ENCODE measurements at places on chromosomes 2 and 18.

DNA sequence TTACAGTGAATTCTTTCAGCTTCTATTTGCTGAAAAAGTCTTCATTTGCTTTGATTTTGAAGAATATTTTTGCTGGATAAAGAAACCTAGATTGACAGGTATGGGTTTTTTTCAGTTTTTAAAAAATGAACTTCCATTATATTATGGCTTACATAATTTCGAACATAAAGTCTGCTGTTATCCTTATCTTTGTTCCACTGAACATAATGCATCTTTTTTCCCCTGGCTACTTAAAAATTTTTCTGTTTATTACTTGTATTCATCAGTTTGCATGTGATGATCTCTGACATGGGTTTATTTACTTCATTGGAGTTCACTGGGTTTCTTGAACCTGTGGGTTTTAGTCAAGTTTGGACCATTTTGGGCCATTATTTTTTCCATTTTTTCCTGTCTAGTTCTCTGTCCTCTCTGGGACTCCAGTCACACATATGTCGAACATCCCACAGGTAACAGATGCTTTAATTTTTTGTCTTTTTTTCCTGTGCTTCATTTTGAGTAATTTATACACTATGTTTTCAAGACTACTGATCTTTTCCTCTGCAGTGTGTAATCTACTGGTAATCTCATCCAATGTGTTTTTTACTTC, 33.1 kb downstream of the SEC11C start:
- DNase-seq: peak; percentile 41

DNA sequence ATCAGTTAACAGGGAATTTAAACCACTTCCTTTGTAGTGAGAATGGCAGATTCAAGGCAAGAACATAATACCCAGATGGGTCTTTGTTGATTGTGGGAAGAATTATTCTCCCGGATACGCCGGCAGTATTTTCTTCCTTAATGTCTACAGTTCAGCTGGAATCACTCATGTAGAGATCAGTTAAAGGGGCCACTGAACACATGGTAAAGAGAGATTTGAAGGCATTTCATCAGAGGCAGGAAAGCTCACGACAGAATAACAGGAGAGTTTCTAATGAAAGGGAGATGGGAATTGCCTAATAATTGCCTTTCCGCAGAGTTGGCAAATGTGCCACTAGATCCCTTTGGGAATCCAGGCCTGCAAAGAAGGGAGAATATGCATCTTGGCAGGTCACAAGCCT, 327.7 kb upstream of the ZNF804A start:
- DNase-seq: no peak

- DNase-seq: peak; percentile 56
These were observed 110.7 kb downstream of the NFATC1 start for GRCh38 chr18:79506191-79507075.

DNA sequence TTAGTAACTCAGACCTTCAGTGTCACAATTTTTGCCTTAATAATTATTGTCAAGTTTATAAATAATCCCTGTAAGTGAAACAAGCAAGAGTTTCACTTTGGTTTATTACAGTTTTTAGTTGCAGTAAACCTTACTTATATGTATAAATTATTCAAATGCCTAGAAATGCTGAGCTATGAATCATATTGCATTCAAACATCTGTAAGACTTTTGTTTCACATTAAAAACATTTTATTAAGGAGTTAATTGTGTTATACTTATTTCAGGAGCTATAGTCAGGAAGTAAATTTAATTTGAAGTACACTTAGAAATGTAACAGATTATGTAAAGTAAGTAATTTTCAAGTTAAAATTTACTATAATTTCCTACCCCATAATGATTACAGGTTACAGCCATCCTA, 3.9 kb upstream of the ETAA1 start:
- DNase-seq: no peak

GRCh38 chr18:8549254-8549757, 59.9 kb upstream of the RAB12 start:
- no peak for DNase-seq

- DNase-seq: no peak
These were observed 179.6 kb downstream of the KLHL29 start for GRCh38 chr2:23564615-23564960.
